HAP-1 (cell line): ENCODE measurements at places on chromosomes 13 and 19.

DNA sequence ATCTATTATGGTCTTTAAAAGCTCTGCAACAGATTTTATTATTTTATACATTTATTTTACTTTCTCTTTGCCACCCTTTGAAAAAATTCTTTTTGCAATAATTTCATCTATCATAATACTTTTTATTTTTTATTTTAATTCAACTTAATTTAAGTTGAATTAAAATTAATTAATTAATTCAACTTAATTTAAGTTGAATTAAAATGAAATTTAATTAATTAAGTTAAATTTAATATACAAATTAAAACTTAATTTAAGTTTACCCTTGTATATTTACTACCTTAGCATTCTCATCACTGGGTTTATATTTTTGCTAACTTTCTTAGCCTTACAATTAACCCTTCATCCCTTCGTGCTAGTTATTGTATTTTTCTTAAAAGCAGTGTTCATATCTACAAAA lies 301.4 kb downstream of the SLITRK5 start:
- DNase-seq = no peak

DNA sequence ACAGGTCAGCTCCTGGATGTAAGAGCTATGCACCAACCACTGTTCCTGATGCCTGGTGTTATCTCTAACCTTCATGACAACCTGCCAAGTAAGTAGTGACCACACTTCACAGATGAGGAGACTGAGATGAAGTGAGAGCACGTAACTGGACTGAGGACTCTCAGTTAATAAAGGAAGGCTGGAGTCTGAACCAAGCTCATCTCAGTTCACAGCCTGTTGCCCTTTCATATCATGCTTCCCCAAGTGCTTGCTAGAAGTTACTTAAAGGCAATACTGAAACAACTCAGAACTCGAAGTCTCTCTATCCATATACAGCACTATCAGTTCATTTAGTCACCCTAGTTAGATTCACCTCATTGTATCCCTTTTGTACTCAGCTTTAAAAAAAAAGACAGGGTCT lies 119.7 kb downstream of the ABCC4 start:
- no peak for DNase-seq

- no peak for DNase-seq
Measured at GRCh38 chr13:95388420-95389079, 87.3 kb upstream of the ABCC4 start.

GRCh38 chr19:48378194-48378570 lies 13.2 kb downstream of the KDELR1 start:
- no peak for DNase-seq

DNA sequence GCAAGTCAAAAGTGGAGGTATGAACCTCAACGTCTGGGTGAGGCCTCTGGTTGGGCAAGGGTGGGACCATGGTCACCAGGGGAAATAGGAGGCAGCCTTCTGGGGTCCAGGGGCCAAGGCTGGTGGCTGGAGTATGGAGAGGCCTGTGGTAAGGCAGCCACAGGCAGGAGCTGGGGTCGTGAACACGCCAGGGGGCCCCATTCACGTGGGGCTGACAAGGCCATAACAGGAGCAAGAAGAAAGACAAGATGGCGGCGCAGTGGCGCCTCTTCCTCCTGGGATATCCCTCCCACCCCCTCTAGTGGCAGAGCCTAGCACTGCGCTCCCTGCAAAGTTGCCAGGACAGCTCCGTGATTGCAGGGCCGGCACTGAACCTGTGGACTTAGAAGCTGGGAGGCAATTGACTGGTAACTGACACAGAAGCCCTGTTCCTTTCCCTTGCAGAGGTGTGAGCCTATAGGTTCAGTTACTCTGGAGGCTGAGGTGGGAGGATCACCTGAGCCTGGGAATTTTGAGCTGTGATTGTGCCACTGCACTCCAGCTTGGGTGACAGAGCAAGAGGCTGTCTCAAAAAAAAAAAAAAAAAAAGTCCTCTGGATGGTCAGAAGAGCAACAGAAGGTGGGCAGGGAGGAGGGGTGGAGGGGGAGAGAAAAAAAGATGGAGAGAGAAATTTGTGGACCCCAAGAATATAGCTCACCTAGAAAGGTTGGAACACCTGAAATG lies 19.7 kb upstream of the EDDM13 start:
- DNase-seq = peak; percentile 93

GRCh38 chr13:68888832-68889231 lies 1218.8 kb upstream of the ATXN8OS start:
- no peak for DNase-seq

GRCh38 chr13:42333613-42334328 lies 61.8 kb downstream of the AKAP11 start:
- DNase-seq = peak; percentile 13

GRCh38 chr13:24671386-24672113 lies 8.7 kb upstream of the ATP12A start:
- DNase-seq = peak; percentile 69

- no peak for DNase-seq
Measured at GRCh38 chr13:73387318-73387717, 328.5 kb downstream of the KLF5 start.

- DNase-seq = no peak
Measured at GRCh38 chr13:102012299-102013293, 389.3 kb downstream of the FGF14 start.

DNA sequence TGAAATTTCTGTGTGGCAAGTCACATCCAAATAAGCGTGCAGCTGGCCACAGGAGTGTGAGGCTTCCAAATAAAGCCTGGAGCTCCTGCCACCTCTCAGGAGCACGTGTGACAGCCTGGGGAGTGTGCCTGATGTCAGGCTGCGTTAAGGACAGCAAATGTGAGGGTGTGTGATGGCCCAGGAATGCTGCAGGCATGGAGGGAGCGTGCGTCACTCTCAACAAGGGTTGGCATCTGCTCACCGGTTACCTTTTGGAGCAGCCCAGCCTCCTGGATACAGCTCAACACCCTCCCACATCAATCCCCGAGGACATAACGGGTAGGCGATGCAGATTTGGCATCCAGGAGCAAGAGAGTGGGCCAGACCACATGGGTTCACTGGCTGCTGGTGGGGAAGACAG lies 19.0 kb downstream of the NUMBL start:
- no peak for DNase-seq

GRCh38 chr13:109875746-109876145 lies 89.4 kb upstream of the IRS2 start:
- no peak for DNase-seq

DNA sequence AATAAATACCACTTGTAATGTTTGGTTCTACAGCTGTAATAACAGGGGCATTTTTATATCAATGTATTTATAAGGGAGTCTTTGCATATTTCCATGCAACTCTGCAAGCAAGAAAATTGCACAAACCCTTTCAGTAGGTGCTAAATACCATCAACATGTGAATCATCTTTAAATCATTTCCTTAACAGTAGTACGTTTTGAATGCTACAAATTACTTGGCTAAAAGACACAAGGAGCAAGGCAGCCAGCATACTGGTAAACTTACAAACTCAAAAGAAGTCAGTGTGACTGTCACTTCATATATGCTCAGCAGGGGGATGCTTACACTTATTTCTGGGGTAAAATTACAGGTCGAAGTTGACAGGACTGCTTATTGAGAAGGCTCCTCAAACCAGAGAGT lies 402.4 kb downstream of the EFNB2 start:
- no peak for DNase-seq

DNA sequence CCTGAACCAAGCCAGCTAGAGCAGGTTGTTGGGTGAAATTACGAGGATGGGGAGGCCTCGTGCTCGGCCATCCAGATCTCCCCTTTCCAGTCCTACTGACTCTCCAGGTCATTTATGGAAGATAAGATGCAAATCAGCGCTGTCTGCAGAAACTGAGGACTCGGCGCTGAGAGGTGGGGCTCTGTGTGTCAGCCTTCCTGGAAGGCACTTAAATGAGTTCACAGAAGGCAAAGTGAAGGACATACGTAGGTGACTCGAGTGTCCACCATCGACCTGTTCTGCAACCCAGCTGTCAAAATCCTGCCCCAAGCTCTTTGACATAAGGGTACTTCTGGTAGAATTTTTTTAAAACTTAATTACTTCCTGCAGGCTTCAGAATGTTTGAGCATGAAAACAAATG lies 86.4 kb downstream of the RAB20 start:
- no peak for DNase-seq

- no peak for DNase-seq
Measured at GRCh38 chr19:5360003-5360780, 19.6 kb upstream of the PTPRS start.

DNA sequence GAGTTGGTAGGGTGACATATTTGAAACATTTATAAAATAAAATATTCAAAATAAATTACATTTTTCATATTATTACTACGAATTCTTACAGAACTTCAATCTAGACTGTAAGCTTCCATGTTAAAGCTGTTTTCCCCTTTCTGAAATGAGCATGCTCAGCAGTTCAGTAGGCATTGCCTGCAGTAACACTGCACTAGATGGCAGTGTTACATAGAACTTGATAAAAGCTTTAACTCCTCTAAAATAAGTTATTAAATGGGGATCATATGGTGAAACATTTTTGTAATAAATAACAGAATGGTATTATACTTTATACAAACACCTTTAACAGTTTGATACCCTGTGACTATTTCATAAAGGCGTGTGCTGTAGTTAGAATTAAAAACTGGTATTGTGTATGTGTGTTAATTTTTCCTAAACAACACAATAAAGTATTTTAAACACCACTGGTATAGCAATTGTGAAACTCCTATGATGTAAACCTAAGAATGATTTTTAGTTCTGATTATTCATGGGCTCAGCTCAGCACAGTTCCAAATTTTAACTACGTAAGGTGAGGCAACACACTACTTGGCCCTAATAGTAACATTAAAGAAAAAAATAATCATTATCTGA lies 11.6 kb upstream of the GPR18 start:
- DNase-seq = no peak

DNA sequence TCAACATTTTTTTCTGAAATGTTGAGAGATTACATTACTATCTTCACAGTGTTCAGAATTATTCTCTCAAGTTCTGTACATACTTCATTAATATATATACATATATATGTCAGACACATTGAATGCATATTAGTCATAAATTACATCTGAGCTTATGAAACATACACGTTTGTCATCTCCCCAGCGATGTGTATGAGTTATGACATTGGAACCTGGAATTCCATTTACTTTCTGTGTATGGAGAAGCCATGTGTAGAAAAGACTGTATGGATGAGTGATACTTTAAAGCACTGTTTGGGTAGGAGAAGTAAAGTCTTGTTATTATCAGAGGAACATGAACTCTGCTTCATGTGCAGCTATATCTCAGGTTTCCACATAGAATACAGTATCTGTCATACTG lies 167.2 kb downstream of the FGF14 start:
- DNase-seq = no peak

- DNase-seq = no peak
Measured at GRCh38 chr13:46372071-46372470, 15.0 kb downstream of the RUBCNL start.

GRCh38 chr19:17618936-17619335 lies 63.5 kb downstream of the COLGALT1 start:
- DNase-seq = no peak

GRCh38 chr13:51020600-51020999 lies 90.5 kb downstream of the C13orf42 start:
- DNase-seq = no peak

GRCh38 chr13:31794452-31794851 lies 55.1 kb downstream of the RXFP2 start:
- no peak for DNase-seq

DNA sequence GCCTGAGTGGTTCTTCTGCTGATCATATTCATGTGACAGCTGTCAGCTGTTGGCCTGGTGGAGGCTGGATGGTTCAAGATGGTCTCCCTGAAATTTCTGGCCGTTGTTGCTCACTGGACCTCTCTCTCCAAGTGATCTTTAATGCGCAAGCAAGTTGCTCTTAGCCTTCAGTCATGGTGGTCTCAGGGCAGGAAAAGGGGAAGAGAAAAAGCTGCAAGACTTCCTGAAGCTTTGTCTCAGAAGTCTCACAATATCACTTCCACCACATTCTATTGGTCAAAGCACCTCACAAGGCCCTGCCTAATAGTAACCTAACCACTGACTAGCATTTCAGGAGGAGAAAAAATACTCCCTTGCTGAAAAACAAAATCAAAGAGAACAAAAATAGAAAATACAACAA lies 1.6 kb upstream of the ZNF567 start:
- DNase-seq = no peak

- DNase-seq = no peak
Measured at GRCh38 chr13:24148414-24149235, 11.9 kb upstream of the SPATA13 start.

DNA sequence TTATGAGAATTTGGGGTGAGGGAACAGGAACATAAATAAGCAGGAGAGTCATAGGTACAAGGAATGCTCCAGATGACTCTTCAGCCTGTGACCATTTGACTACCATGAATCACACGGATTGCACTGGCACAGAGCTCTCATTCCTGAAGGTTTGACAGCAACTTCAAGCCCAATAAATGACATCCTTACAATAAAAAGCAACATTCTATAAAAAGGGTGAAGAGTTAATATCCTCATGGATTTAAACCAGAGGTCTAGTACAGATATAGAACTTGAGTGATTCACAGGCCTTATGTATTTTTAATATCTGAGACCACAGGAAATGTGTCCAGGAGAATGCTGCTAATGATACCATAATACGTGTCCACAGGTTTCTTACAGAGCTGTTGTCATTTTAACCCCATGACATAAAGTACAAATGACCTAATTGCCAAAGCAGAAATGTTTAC lies 158.1 kb downstream of the IRS2 start:
- DNase-seq = no peak
